ENCODE measurements at places on chromosomes 1 and 21. TPM values are rescaled to one million over a fixed set of nuclear protein-coding genes. Genes with fewer than 3 reads are reported as not detected.

GRCh38 chr1:186875896-186876835 is 47.4 kb downstream of the PLA2G4A start:
- DNase-seq = no peak

DNA sequence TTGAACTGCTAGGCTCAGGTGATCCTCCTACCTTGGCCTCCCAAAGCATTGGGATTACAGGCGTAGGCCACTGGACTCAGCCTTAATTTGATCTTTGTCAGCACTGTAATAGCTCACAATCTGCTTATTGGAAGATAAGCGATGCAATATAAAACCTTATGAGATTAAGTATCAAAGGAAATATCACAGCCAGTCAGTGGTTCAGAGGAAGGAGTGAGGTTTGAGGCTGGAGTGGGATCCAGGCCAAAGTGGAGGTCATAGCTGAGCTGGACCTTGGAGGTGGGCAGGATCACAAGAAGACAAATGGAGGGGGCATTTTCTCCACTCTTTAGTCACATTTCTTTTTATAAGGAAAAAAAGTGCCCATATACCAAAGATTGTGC is 228.5 kb downstream of the RHOU start:
- no peak for DNase-seq

- no peak for DNase-seq
Observed at GRCh38 chr1:64934115-64934877, 32.1 kb downstream of the JAK1 start.

- no peak for DNase-seq
Observed at GRCh38 chr1:182627622-182628021, 23.4 kb upstream of the RGS16 start.

GRCh38 chr1:18957532-18958300 is 1.2 kb upstream of the IFFO2 start:
- DNase-seq = no peak

DNA sequence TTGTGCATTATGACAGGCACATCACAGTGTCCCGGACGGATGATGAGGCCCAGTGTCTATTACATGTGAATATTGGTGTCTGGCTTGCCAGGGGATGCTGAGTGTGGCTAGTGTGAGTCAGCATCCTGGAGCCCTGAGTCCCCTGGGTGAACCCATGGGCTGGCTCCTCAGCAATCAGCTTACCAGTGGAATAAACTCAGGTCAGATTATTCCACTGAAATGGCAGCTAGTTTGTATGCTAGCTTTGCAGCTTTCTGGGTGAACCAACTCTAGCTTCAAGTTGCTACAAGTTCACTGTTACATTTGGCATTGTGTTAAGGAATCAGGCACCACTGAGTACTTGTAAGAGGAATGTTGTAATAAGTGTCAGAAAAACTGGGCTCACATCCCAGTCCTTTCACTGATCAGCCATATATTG is 23.9 kb upstream of the RPTN start:
- DNase-seq = no peak

GRCh38 chr1:5891736-5892135 is 100.5 kb downstream of the NPHP4 start:
- DNase-seq = no peak

GRCh38 chr1:7536891-7537591 is 234.1 kb upstream of the VAMP3 start:
- DNase-seq = no peak

GRCh38 chr1:243587823-243588560 is 262.1 kb downstream of the AKT3 start:
- DNase-seq = no peak

DNA sequence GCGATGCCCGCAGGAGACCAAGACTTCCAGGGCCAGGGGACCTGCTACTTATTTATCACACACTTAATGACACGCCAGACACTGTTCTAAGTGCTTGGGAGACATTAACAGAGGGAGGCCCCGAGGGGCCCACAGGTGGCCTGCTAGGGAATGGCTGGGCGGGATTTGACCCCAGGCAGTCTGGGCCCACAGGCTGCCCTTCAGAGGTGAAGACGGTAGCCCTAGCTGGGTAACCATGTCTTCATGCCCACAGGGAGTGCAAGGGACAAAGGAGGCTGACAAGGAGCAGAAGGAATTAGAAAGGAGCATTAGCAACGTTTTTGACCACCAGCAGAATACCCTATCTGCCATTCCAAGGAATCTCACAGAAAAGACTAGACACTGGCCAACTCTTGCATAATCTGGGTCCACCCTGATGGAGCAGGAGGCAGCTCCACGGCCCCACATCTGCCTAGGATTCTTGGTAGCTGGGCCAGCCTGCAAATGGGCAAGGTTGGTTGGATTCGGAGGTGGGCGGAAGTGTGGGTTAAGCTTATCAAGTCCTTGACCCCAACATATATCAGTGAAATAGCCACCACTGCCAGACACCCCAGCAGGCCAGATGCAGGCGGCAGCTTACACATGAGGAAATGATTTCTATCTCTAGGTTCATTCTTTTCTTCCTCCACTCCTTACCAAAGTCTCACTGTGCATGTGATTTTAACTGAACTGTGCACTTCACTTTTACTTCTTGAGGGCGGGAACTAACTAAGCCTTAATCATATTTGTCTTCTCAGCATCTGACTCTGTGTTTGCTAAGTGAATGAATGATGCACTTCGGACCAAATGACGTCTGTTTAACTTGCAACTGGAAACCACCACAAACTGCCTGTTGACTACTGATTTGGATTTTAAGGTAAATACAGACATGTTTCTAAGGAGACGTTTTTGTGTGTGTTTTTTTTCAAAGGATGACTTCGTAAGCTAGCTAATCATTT is 3.4 kb upstream of the ETS2 start:
- no peak for DNase-seq

- no peak for DNase-seq
Observed at GRCh38 chr1:31372051-31372450, 825 bp downstream of the FABP3 start.

GRCh38 chr21:17088500-17088899 is 424.3 kb upstream of the CXADR start:
- no peak for DNase-seq

DNA sequence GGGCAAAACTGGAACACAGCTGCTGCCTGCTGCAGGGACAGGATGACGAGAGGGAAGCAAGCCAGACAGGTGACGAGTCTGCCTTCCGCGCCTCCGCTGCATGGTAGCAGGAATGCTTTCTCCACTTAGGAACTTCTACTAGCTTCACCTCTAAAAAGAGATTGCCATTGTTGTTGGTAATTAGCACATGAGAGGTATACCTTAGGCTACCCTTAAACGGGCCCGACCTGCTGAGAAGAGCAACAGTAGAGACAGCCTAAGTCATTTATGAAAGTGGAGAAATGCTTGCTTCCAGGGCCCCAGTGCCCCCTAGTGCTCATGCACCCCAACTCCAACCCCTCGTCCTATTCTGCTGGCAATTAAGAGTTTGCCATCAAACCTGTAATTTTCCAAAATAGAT is 96.9 kb upstream of the AKT3 start:
- DNase-seq = peak; percentile 59

GRCh38 chr1:22773981-22774832 is 63.6 kb downstream of the EPHB2 start:
- no peak for DNase-seq

DNA sequence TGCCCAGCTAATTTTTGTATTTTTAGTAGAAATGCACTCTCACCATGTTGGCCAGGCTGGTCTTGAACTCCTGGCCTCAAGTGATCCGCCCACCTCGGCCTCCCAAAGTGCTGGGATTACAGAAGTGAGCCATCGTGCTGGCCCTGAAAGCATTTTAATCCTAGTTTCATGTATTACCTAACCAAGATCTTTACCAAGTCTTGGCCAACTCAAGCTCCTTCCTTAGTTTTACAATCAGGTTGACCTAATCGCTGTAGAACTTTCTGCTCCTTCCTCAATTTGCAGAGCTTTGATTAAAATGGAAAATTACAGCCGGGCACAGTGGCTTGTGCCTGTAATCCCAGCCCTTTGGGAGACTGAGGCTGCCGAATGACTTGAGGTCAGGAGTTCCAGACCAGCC is 3.2 kb upstream of the TMEM63A start:
- DNase-seq = no peak

- DNase-seq = no peak
Observed at GRCh38 chr1:65050735-65051134, 84.4 kb upstream of the JAK1 start.

GRCh38 chr1:50424045-50424883 is 1.0 kb upstream of the DMRTA2 start:
- peak; percentile 29 for DNase-seq

DNA sequence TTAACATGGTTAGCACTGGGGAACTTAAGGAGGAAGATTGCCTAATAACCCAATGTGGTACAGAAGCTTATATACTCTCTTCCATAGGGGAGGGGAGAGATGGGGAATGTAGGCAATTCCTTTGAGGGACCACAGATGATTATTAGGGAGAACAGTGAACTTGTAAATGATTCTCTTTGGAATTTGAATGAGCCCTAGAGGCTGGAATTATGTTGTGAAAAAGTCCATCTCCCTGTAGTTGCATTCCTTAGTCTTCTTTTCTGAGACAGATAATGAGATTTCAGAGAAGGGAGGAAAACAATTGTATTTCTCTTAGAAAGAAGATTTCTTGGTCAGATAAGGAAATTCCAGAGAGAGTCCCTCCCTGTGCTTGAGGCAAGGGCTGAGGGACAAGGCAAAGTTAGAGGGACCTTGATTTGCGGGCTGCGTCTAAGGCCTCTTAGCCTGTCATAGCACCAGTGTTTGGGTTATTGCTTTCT is 89.0 kb upstream of the HMCN1 start:
- DNase-seq = peak; percentile 21

DNA sequence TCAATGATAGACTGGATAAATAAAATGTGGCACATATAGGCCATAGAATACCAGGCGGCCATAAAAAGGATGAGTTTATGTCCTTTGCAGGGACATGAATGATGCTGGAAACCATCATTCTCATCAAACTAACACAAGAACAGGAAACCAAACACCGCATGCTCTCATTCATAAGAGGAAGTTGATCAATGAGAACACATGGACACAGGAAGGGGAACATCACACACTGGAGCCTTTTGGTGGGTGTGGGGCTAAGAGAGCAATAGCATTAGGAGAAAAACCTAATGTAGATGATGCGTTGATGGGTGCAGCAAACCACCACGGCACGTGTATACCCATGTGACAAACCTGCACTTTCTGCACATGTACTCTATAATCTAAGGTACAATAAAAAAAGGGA is 883.4 kb upstream of the PRMT6 start:
- DNase-seq = no peak

- DNase-seq = no peak
Observed at GRCh38 chr1:184368354-184368753, 18.5 kb upstream of the C1orf21 start.

GRCh38 chr1:163076446-163076845 is 7.3 kb downstream of the RGS4 start:
- no peak for DNase-seq

LRIG2 gene
- 28.4 TPM for total RNA-seq

SIM2 gene
- total RNA-seq = not detected

SEMA4A gene
- 1.8 TPM for total RNA-seq

FCRL6 gene
- not detected for total RNA-seq

CYP4B1 gene
- not detected for total RNA-seq

CGN gene
- 12.4 TPM for total RNA-seq

OR2T12 gene
- not detected for total RNA-seq

CD2 gene
- 0.71 TPM for total RNA-seq

SMCP gene
- total RNA-seq = not detected

Data from neural progenitor cell (in vitro differentiated cells).